GM03348 (cell line): ENCODE measurements at places on chromosomes 11 and 22.

DNA sequence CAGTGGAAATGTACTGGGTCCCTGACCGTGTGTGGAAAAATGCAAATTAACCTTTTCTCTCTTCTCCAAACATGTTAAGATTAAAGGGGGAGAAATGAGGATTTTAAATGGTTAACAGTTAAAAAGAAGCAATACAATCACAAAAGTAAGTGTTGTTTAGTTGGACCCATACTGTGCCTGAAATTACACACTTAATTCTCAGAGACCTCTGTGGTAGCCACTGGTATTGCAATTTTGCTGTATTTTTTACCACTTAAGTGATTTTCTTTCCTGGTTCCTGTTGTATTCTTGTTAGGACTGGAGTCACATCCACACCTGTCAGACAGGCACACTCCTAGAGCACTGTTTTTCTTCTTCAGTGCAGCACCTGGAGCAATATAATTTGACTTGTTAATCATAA is 179.6 kb upstream of the PDGFD start:
- peak; percentile 12 for DNase-seq

- DNase-seq: no peak
Observed at GRCh38 chr22:36222887-36223450, 16.4 kb downstream of the APOL2 start.

GRCh38 chr11:103202048-103202651 is 92.9 kb downstream of the DYNC2H1 start:
- peak; percentile 58 for DNase-seq

- DNase-seq: no peak
Observed at GRCh38 chr22:22926370-22927195, 39.0 kb downstream of the IGLL5 start.

GRCh38 chr11:76910620-76911414 is 50.1 kb downstream of the ACER3 start:
- DNase-seq: no peak

DNA sequence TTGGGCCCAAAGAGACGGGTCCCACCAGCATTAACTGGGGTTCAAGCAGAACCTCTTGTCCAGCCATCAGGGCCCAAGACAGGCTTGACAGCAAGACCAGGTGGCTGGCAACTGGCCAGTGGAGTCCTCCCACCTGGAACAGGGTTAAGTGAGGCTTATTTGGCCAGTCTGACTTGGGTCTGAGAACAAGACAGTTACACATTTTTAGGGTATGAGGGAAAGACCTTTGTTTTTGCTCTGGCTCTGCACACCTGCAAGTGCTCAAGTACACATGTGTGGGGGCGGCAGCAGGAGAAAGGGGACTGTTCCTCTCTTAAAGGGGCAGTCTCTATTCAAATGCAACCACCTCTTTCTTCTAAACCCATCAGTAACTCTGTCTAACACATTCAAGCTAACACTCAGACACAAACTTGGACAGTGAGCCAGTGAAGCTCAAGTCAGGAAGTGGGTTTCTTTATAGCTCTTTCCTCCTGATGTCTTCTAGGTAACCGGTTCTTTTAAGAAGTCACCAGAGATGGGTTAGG is 116.2 kb downstream of the ETS1 start:
- no peak for DNase-seq

DNA sequence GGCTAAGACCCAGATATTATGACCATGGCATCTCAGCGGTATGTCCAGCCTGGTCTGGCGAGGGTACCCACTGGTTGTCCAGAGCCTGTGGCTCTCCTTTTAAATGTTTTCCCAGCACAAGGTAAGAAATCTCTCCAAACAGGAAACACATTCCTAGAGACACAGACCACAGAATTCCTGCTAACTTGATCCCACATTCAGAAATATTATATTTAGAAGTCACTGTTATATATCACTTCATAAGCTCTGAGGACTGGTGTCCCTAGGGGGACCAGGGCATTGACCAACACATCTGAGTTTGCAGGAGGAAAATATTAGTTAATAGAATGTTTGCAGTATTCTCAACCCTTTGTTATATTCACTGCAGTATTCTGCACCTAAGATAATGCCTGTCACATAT is 23.1 kb downstream of the TMPRSS13 start:
- DNase-seq: no peak
